ENCODE measurements at places on chromosomes 3 and 15. TPM values are rescaled to one million over a fixed set of nuclear protein-coding genes. Genes with fewer than 3 reads are reported as not detected.

DNA sequence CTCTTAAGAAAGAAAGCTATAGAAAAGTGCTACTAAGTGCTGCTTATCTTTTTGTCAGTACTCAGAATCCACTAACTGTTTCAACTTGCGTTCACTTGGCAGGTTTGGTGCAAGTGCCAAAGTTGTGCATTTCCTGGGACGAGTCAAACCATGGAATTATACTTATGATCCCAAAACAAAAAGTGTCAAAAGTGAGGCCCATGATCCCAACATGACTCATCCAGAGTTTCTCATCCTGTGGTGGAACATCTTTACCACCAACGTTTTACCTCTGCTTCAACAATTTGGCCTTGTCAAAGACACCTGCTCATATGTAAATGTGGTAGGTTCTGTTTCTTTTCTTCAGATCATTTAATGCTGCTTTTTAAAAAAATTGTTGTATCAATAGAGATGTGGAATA, 32.6 kb downstream of the GYG1 start:
- no peak for DNase-seq

Gene LRTM1
- total RNA-seq = not detected

DNA sequence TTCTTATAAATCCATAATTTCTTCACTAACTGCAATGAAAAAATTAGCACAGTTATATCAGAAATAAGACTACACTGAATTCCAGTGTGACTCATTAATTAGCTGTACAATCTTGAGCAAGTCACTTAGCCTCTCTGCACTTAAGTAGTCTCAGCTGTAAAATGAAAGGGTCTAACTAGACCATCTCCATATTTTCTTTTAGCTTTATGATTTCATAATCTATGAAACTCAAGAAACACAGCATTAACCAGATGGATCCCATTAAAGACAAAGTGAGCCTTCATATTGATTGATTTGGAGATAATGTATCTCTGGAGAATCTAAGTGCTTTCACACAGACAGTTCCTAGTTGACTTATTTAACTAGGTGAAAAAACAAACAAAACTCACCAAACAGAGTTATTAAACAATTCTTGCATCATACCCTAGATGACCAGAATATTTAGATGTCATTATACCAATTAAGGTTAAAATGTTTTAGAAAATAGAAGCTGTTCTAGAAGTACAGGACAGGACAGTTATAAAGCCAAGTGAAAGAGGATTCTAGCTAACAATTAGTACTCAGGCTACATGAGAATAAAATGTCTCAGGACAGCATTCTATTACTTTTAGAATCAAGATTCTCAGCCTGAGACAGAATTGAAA, 11.2 kb downstream of the CSNK1G1 start:
- DNase-seq = no peak

DNA sequence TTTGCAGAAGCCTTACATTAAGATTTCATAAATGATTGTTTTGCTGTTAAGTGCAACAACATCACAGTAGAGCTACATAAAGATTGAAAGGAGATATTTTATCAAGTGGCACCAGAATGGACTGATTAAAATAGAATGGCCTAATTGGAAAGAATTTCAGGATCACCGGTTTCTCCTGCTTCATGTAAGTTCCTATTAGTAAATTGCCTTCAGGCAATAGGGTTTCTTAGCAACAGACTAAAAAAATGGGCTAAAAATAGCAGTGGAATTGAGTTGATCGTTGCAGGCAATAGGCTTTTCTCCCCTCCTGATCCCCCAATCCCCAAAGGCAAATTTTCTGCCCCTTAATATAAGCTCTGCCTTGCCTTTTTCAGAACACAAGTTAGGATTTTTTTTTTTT, 917 bp downstream of the LNP1 start:
- no peak for DNase-seq

DNA sequence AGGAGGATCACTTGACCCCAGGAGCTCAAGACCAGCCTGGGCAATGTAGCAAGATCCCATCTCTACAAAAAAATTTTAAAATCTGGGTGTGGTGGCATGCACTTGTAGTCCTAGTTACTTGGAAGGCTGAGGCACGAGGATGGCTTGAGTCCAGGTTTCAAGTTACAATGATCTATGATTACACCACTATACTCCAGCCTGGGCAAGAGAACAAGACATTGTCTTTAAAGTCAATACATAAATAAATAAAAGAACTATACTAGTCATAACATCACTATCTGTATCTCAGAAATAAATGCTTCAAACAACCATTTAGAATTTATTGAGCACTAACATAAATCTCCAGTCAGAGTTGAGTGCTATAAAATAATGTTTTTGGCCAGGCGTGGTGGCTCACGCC, 8.5 kb upstream of the PHLDB2 start:
- no peak for DNase-seq

DNA sequence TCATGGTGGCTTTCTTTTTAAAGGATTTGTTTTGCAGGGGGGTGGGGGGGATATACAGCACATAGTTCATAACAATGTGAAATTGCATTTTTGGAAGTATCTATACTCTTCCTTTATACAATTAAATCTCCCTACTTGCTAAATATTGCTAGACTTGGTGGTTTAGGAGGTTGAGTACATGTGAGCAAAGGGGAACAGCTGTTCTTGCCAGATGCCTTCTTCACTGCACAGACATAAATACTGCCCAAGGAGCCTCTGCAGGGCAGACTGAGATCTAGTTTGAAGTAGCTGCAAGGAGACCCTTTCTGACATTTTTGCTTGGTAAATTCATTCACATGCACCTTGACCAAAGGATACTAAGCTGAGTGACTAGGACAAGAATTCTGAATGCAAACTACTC, 228.6 kb upstream of the IL12A start:
- DNase-seq = no peak

DNA sequence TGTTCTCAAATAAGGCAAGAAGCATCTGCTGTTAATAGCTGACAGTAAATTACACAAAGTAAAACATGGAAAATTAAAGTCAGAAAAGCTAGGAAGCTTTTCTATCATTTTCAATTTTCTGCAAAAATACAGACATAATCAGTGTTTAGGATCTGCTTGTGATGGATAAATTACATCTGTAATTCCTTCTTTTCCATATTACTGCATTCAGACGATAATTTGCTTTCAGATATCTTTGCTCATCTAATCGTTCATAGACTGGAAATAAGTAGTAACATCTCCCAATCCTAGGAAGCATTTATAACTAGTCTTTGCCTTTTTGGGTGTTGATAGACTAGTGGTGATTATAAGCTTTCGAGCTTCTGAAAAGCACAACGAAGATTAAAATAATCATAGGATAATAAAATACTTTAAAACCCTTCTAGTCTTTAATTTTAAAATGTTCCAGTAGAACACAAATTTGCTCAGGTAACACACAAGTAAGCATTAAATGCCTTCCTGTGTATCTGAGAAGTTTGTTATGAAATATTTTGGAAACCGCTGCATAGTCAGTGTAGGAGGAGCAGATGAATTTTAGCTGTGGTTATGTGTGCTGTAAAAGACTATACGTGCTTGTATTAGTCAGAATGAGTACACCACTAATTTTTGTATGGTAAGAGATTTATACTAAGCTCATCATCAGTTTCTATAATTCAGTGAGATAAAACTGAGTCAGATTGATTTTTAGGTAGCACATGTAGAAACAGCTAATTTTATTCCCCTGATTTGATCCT, 41.0 kb downstream of the MBNL1 start:
- no peak for DNase-seq
